ENCODE measurements at places on chromosomes 4 and X. TPM values are rescaled to one million over a fixed set of nuclear protein-coding genes. Genes with fewer than 3 reads are reported as not detected.

DNA sequence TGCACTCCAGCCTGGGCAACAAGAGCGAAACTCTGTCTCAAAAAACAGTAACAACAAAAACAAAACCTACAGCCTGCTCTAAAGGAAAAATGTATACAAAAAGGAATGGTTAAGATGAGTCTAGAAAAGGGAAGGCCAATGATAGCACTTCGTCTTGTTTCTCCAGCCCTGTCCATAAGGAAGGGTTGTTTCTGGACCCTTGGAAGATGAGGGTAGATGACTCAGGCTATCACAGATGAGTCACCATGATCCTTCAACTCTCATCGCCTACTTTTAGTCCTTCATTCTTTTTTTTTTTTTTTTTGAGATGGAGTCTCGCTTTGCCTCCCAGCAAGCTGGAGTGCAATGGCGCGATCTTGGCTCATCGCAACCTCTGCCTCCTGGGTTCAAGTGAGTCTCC is 8.8 kb downstream of the PLA2G12A start:
- no peak for DNase-seq

DNA sequence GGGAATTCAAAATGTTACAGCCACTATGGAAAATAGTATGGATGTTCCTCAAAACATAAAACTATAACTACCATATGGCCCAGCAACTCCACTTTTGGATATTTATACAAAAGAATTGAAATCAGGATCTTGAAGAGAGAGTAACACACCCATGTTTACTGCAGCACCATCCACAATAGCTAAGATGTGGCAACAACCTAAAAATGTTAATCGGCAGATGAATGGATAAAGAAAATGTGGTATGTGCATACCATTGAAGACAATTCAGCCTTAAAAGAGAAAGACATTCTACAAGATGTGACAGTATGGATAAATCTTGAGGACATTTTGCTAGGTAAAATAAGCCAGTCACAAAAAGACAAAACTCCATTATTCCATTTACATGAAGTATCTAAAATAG is 171.9 kb downstream of the DCHS2 start:
- no peak for DNase-seq

DNA sequence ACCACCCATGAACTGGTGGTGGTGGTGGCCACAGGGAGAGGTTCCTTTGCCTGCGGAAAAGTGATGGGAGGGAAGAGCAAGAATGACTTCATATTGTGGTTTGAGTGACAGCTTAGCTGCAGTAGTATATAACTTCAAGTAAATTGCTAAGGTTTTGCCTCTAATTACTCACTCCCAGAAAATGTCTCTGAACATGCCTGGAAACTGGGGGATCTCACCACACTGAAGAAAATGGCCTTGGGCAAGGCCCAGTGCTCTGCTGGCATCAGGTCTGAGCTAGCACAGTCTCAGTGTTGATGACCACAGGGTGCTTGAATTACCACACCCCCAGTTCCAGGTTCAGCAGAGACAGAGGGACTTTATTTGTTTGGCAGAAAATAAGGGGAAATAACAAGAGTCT is 2085.4 kb downstream of the ARAP2 start:
- no peak for DNase-seq

GRCh38 chrX:50100188-50100587 is 100.6 kb downstream of the AKAP4 start:
- peak; percentile 47 for DNase-seq

The POU4F2 gene
- not detected for total RNA-seq

The SGMS2 gene
- 66.9 TPM for total RNA-seq

The NEXMIF gene
- not detected for total RNA-seq
